ENCODE measurements at places on chromosomes 11 and 22.

GRCh38 chr11:134518616-134519389 lies 106.8 kb upstream of the B3GAT1 start:
- DNase-seq, result no peak

GRCh38 chr11:127454856-127455255 lies 454.3 kb upstream of the KIRREL3 start:
- peak; percentile 1 for DNase-seq

DNA sequence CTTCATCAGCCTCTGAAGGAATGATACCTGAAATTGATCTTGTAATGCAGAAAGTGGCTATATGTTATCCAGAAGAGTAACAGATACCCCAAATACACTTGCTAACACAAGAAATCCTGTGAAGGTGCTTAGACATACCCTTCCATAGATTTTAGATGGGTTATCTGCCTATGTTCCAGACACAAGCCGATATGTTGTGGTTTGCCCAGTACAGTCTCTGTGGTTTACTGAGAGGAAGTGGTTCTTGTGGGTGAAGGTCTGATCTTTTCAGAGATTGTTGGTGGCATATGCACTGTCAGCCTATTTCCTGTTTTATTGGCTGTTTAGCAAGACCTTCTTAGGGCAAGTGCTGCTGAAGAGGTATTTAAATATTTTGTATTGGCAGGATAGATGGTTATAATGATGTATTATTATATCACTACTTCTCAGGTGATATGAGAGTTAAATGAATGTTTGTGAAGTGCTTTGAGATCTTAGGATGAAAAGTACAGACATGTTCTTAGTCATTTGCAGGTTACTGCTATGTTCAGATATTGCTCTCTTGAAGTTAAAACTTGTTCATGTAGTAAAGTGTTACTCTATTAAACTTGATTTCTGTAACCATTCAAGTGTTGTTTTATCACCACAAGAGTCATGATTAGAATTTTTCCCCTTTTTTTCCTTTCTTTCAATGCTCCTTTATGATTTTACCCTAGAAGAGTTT lies 8.2 kb downstream of the ARHGEF12 start:
- peak; percentile 68 for DNase-seq

DNA sequence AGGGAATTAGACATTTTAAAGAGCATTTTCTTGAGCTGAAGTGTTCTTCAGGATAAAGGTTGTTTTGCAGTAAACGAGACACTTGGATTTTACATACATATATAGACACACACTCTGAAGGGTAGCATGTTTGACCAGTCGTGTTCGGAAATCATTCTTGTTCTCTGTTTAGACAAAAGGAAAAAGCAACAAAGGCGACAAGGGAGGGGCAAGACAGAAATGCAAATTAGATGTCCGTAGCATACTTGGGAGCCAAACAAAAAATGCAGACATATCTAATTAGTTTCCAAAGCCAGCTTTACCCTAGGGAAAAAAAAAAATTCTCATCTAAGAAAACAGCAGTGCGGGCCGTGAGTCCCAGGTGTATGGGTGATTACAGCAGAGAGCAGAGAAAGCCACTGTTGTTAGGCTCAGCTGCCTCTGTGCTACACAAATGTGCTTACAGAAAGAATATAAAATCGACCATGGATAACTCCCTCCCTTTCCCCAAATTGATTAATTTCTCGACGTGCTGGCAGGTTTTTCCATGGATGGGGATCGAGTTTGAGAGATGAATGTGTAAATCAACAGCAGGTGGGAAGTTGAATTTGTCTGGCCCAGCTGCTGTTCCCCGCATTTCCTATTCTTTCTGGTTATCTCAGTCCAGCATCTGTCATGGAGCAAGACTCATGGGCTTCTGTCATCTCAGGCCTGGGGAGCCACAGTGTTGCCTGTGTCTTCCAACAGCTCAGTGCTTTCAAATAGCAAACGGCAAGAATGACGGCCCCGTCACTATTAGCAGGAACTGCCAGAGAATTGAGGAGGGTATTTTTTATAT lies 176.5 kb upstream of the TTC12 start:
- DNase-seq, result no peak

DNA sequence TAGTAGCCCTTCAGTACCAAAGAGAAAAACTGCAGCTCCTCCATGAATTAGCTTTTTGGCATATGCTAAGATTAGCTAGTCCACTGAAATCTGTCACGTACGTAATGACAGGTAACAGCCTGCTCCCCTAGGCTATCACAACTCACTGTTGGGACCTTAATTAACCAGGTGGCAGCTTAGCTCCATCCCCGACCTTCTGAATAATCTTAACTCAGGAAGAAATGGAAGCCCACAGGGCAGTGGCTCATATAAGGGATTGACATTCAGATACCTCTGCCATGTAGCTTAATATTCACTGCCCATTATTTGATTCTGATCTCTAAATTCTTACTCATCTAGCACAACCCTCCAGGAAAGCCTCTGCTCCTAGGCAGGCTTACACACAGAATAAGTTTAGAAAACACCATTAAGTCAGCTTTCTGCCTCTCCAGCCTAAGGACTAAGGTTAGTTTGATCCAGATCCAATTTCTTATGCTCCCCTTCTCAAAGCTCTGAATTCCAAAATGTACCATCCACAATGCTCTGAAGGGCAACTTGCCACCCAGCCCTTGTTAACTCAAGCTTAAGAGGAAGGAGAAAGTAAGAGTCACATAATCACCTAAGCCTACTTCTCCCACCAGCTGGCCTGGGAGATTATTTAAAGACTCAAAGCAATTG lies 5.0 kb downstream of the HSPA8 start:
- DNase-seq, result no peak

- DNase-seq, result no peak
These were observed 15.8 kb upstream of the MRGPRD start for GRCh38 chr11:68996376-68997123.

GRCh38 chr22:21587803-21588611 lies 20.5 kb downstream of the UBE2L3 start:
- no peak for DNase-seq

DNA sequence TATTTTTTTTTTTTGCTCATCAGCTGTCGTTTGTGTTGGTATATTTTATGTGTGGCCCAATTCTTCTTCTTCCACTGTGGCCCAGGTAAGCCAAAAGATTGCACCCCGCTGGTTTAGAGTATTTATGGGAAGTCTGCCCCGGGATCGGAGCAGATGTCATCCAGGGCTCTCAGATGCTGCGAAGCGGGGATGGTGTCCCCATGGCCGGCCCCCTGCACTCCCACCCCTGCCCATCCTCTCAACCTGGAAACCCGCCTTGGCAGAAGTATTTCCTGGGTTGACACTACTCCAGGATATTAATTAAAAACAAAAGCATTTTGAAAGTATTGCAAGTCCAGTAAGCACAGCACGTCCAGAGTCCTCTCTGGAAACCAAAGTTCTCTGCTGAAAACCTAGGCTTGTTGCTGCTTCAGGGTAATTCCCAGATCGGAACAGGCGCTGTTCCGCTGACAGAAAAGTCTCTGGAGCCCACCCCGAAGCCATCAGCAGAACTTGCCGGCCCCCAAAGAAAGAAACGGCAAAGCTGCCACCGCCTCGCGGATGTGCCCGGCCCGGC lies 833 bp downstream of the SCUBE2 start:
- DNase-seq, result no peak

DNA sequence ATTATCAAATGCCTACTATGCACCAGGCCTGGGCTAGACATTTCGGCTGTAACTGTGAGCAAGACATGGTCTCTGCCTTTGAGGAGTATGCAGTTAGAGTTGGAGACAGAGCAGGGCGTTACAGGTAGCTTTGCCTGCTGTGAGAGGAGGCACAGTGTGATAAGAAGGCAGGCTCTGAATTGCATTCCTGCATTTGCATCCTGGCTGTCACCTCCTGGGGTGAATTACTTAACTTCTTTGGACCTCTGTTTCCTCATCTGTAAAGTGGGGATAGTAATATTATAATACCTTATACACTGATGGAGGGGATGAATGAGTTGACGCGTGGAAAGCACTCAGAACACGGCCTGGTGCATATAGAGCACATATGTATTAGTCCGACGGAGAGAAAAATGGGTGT lies 118.1 kb upstream of the ARHGAP20 start:
- no peak for DNase-seq

Data from fibroblast of skin of back (primary cell).